Left ventricle myocardium inferior (tissue), 1 donor: ENCODE measurements at places on chromosomes 2 and 18. TPM values are rescaled to one million over a fixed set of nuclear protein-coding genes. Genes with fewer than 3 reads are reported as not detected.

DCC gene
- not detected for total RNA-seq

- H3K27ac ChIP-seq, result no peak overlapping the region
- no peak overlapping the region for H3K4me3 ChIP-seq
- H3K4me1 ChIP-seq, result peaks cover 11% of the 10 kb centered on the region
- H3K36me3 ChIP-seq, result no peaks in the 10 kb centered on the region
- DNase-seq, result no peak
- H3K27me3 ChIP-seq, result no peaks in the 10 kb centered on the region
Observed at GRCh38 chr2:170215021-170215420, 37.1 kb downstream of the MYO3B start.

DNA sequence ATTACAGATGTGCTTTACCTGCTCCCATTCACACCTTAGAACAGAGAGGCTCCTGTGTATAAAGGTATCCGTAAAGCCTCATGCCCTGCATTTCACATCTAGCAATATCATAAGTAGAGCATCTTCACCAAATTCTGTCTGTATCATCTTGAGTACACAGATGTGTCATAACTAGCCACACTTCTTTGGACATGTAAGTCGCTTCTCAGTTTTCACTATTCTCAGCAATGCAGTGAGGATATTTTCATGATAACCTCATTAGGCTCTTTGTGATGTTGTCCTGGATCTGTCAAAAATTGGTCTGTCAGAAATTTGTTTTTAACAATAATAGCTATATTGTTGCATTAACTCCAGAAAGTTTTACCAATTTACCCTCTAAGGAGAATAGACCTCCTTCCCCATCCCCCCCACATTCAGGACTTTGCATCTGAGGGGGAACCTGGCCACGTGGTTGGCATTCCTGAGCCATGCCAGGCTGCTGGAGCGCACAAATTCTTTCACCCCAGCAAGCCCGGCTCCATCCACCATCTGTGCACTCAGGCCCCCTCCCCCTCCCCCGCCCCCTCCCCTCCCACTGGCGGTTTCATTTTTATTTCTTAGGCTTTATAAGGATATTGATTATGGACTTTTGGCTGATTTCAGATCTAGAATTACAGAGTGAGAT lies 34.1 kb downstream of the AGAP1 start:
- no peaks in the 10 kb centered on the region for H3K36me3 ChIP-seq
- no peak overlapping the region for H3K4me3 ChIP-seq
- no peak overlapping the region for H3K27ac ChIP-seq
- no peak for DNase-seq
- H3K4me1 ChIP-seq, result peaks cover 23% of the 10 kb centered on the region
- no peaks in the 10 kb centered on the region for H3K27me3 ChIP-seq

NEB gene
- total RNA-seq, result 30.5 TPM

ASIC4 gene
- total RNA-seq, result not detected

ERBB4 gene
- total RNA-seq, result 8.3 TPM

- no peaks in the 10 kb centered on the region for H3K27me3 ChIP-seq
- H3K36me3 ChIP-seq, result no peaks in the 10 kb centered on the region
- no peak for DNase-seq
Observed at GRCh38 chr2:102520009-102520408, 47.0 kb downstream of the SLC9A4 start.

DNA sequence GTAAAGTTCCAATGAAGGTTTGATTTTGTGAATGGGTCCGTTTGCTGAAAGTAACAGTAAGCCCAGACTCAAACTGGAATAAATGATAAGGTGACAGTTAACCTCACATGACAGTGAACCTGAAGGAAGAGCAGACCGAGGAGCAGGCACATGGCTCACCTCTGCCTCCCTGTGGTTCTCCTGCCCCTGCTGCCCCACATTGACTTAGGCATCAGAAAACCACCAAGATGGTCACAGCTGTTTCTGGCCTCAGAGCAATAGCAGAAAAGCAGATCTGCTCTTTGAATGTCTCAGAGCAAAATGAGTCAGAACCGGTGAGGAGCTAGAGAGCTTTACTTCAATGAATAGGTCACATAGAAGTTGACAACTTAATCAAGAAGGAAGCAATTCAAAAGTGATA lies 487.6 kb downstream of the METTL4 start:
- no peak for DNase-seq
- no peak overlapping the region for H3K27ac ChIP-seq
- no peaks in the 10 kb centered on the region for H3K27me3 ChIP-seq
- H3K4me3 ChIP-seq, result no peak overlapping the region
- peaks cover 7% of the 10 kb centered on the region for H3K4me1 ChIP-seq
- no peaks in the 10 kb centered on the region for H3K36me3 ChIP-seq

GRCh38 chr18:48638896-48639771 lies 100.3 kb downstream of the CTIF start:
- H3K36me3 ChIP-seq, result peaks cover 5% of the 10 kb centered on the region
- H3K27ac ChIP-seq, result no peak overlapping the region
- no peaks in the 10 kb centered on the region for H3K27me3 ChIP-seq
- no peak for DNase-seq
- H3K4me3 ChIP-seq, result no peak overlapping the region

DNA sequence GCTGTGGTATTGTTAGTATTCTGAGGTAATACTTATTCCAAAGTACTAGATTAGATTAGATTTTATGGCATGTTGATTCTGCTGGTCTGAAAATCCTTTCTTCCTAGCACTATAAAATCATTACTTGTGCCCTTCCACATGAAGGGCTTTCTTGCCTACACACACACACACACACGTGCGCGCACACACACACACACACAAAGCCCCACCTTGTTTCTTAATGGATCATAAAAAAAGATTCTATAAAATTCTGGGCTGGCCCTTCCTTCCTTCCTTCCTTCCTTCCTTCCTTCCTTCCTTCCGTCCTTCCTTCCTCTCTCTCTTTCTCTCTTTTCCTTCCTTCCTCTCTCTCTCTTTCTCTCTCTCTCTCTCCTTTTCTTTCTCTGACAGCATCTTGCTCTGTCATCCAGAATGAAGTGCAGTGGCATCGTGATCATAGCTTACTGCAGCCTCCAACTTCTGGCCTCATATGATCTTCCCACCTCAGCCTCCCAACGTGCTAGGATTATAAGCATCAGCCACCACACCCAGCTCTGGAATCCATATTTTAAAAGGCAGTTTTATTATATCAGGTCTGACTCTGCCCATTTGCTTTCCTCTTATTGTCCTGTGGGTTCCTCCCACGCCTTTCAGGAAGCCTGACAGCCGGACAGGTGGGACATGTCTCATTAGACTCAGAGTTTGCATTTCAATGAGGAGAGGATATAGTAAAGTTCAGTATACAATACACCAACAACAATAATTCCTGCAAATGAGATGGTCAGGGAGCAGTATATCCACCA lies 321.1 kb downstream of the PIK3C3 start:
- H3K4me1 ChIP-seq, result peaks cover 24% of the 10 kb centered on the region
- H3K27ac ChIP-seq, result no peak overlapping the region
- no peaks in the 10 kb centered on the region for H3K36me3 ChIP-seq
- no peak for DNase-seq
- no peak overlapping the region for H3K4me3 ChIP-seq

SDC1 gene
- total RNA-seq, result 0.41 TPM

DNA sequence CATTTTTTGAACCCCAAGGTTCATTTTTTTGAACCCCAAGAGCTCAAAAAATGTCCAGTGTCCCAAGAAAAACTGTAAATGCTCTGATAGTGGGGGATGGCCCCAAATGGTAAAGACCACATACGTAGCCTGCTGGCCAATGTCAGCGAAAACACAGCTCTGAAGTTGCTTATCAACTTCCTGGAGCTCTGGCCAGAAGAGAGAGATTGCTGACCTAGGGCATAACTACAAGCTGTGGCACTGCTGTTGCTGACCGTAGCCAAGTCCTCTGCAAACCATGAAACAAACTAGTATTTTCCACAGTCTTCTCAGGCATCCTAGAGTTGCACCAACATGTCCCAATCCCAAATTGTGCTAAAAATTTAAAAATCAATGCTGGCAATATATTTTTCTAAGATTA lies 50.9 kb downstream of the REEP1 start:
- H3K27ac ChIP-seq, result peak overlapping the region; percentile 26
- DNase-seq, result no peak
- no peak overlapping the region for H3K4me3 ChIP-seq
- H3K4me1 ChIP-seq, result peaks cover 77% of the 10 kb centered on the region
- no peaks in the 10 kb centered on the region for H3K27me3 ChIP-seq

SCG2 gene
- total RNA-seq, result 0.19 TPM
